Activated CD4-positive, alpha-beta T cell treated with anti-CD3 and anti-CD28 coated beads, Interleukin-2, Interleukin-4, amounts not matched to agents 100 ng/mL and 50 ng/mL, durations not matched to agents 16 hours and 8 hours (primary cell): ENCODE measurements at places on chromosomes 1 and 21.

DNA sequence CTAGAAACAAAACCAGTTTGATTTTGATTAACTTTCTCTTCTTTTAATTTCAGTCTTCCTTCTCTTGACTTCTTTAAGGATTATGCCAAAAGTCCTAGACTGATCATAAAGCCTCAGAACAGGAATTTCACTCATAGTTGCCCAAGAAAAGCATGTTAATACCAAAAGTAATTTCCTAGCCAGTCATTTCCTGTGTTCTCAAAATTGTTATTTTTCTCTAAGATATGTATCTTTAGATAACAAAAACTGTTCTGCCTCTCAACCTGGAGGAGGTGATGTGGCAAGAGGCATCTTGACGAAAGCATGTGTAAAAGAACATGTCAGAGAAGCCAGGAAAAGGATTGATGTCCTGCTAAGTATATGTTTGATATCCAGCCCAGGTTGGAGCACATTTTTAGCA is 78.0 kb upstream of the IPO9 start:
- peak; percentile 15 for DNase-seq

GRCh38 chr1:162689745-162690671 is 57.7 kb downstream of the DDR2 start:
- DNase-seq = no peak

- DNase-seq = no peak
Measured at GRCh38 chr1:231162297-231162969, 575 bp downstream of the TRIM67 start.

GRCh38 chr1:54053745-54054437 is 483 bp downstream of the TCEANC2 start:
- DNase-seq = peak; percentile 1

- no peak for DNase-seq
Measured at GRCh38 chr1:205313563-205314308, 7.8 kb downstream of the NUAK2 start.

DNA sequence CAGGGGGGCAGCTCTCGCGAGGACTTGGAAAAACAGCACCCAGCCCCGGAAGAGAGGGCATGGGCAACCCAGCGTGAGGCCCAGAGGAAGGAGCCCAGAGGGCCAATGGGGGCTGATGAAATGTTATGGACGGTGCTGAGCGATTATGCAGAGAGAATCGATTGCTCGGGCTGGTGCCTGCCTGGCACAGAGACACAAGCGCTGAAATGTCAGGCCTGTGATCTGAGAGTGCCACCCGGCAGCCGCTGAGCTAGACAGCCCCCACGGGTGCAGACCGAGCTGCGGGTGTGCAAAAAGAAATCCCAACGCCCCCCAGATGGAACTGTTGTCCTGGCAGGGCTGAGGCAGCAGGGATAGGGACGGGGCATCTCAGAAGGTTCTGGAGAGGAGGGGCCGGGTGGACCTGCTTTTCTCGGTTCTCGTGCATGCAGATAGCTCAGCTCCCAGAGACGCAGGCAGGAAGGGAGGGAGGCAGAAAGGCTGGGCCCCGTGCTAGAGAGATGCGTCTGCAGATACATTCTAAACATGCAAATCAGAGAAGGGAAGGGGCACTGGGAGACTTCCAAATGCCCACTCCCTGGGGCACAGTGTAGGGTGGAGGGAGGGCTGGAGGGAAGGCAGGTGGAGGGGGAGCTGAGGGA is 41.5 kb downstream of the TAS1R2 start:
- no peak for DNase-seq

DNA sequence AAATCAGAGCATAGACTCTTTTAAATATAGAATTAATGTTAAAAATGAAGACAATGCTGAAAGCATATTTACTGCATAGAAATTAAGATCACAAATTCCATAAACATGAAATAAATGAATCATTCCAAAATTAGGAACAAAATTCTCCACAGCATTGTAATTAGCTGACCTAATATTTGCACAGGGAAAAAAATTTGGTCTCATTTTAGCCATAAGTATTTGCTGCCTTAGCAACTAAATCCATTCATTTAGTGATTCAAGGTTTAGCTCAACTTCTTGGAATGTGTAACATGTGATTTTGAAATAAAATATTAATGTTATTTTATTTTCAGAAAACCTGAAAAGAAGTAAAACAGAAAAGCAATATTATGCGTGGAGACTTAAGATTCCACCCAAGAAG is 25.5 kb downstream of the ADAMTS5 start:
- no peak for DNase-seq

DNA sequence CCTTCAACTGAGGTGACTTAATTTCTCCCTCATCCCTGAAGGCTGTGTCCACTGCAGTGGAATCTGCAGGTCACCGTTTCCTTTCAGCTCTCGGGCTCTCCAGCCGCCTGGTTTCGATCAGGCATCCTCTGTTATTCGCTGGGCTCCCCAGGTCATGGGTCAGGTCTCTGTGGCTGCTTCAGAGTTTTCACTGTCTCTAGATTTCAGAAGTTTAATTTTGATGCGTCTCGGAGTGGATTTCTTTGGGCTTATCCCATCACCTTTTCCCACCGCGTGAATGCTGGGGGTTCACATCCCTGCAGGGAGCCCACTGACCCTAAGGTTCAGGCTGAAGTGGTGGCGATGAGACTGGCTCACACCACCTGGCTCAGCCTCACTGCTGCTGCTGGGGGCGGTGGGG is 3.3 kb downstream of the ACTRT2 start:
- no peak for DNase-seq

DNA sequence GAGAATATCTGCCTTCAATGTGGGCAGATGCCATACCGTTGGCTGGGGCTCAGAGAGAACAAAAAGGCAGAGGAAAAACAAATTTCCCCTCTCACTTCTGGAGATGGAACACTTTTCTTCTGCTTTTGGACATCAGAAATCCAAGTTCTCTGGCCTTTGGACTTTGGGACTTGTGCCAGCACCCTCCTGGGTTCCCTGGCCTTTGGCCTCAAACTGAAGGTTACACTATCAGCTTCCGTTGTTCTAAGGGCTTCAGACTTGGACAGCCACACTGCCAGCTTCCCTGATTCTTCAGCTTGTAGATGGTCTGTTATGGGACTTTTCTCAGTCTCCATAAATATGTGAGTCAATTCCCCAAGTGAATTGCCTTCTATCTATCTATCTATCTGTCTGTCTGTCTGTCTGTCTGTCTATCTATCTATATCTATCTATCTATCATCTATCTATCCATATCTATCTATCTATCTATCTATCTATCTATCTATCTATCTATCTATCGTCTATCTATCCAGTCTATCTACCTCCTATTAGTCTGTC is 778.1 kb upstream of the TMPRSS15 start:
- no peak for DNase-seq

DNA sequence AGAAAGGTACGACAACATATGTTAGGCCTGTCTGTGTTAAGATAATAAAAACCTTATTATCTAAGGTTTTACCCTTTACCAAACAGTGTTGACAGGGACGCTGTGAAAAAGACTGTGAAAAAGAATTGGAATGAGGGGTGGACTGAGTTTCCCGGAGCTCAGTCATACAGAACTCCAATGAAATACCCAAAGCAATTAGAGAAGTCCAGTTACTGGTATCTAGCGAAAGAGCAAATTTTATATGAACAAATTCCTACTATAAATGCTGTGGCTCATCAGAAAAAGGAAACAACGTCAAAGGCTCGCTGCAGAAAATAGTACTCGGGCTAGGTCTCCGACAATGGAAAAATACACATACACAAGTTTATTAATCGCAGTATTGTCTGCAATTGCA is 708 bp upstream of the RBBP5 start:
- no peak for DNase-seq

GRCh38 chr1:58722967-58723366 is 23.1 kb upstream of the MYSM1 start:
- no peak for DNase-seq

DNA sequence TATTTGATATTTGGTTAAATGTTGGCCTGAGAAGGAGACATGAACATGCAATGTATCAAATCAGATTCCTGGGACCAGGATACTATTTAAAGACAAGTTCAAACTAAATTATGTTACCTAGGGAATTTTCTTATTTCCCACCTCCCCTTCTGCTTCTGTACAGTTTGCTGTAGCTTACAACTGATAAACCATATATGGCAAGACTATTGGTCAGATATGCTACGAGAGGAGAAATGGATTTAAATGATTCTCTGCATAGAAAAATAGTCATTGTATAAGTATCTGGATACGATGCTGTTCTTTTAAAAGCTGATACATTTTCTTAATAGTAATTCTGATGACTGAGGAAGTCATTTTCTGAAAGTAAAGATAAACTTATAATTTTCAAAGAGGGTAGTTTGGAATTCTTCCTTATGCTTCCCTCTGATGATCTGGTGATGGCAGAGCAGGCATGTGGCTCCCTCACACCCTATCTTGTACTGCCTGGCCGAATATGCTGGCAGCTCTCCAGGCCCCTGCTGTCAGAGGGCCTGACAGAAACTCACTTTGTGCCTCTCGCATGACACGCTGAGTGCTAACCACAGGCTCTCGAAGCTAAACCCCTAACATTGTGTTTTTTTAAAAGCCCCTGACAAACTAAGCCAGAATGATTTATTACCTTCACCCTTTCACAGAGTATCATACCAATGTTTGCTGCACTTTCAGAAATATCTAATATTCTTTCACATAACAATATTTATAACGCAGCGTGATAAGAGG is 19.4 kb downstream of the RRP15 start:
- no peak for DNase-seq

DNA sequence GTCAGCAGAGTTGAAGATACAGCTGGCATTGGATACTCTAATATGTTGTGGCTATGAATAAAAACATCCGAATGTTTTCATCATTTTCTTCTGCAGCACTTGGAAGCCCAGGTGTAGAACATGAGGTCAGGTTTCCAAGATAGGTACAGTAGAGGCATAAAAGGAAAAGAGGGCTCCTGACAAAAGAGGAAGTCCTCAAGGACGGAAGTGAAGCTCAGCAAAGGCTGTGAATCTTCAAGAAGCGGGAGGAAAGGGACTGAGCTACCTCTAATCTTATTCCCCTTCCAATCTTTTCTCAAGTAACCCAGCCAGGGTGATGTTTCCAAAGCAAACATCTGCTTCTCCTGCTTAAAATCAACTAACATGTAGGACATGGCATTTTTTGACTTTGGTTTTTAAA is 4.4 kb upstream of the PIK3C2B start:
- no peak for DNase-seq

DNA sequence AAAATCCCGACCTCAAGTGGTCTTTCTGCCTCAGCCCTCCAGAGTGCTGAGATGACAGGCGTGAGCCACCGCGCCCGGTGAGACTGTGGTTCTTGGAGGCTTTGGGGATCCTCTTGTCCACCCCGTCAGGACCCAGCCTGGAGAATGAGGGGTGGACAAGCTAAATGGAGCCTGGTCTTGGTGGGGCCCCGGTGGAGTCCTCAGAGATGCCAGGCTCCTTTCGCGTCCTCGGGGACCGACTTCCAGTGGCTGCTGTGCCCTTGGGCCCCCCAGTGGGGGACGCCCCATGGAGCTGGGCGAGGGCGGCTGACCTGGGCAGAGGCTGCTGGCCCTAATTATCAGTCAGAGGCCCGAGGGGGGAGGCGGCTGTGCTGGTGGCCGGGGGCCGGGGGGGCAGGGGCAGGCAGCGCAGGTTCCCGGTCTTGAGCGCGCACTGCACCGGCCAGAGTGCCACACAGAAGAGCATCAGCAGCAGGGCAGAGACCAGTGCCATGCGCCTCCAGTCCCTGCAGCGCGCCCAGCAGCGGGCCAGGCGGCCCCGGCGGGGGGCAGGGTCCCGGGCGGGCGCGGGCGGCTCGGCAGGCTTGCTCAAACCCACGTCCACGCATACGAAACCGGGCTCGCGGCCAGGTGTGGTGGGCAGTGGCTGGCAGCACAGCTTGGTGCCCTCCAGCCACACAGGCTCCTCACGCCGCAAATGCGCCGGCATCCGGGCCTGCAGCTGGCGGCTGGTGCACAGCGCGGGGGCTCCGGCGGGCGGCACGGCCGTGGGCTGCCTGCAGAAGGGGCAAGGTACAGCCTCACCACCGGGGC is 2.4 kb downstream of the RNF223 start:
- DNase-seq = no peak

- DNase-seq = no peak
Measured at GRCh38 chr1:90716552-90717355, at the start of gene BARHL2. BARHL2 (minus strand) TSS chr1:90717302; CDS start chr1:90717195, 107 bp downstream.

DNA sequence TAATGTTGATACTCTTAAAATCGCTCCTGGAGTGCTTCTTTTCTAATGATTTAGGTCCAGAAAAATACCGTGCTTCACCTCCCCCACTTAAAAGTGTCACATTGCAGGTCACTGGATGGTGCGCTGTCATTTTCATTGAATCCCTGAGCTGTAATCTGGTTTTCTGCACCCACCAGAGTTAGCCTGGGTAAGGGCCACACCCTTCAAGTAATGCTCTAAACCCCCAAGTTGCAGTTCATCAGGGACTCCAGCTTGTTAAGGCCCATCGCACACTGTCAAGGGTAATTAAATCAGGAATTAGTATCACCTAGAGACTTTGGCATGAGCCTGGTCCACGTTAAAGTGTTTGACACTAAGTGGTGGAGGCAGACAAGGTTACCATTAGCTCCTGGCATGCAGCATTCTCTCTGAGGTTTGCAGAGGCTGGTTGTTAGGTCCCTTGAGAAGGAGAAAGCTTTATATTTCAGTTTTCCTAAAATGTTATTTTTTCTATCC is 34.0 kb downstream of the ASTN1 start:
- no peak for DNase-seq

DNA sequence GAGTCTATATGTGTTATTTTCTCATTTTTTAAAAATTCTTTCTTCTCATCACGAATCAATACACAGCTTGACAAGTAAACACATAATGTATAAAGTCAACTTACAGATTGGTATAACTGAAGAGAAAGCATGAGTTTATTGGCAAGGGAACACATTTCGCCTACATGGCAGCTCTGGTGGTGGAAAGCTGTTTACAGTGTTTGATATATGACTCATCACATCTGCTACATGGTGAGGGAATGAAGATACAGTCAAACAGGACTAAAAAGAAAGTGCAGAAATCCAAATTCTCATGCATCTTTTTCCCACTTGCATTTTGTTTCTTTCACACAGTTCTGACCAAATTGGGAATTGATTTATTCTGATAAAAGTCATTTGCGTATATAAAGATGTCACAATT is 122.2 kb upstream of the ADGRL4 start:
- DNase-seq = no peak

DNA sequence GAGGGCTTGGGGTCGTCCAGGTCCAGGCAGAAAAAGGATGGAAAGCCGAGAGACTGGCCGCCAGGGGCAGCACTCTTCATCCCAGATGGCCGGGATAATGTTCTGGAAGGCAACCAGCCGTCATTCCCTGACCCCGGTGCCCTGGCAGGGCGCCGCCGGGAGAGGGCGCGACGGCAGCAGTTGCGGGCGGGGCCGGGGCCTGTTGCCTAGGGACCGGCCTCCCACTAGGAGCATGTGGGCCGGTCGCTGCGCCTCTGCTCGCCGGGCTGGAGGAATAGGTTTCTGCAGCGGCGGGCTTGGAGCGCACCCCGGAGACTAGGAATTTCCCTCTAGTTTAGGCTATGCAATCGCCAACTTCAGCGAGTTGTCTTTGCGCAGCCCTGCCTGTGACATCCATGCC is 11.0 kb downstream of the DMRTB1 start:
- no peak for DNase-seq

GRCh38 chr21:34642211-34643075 is 26.4 kb upstream of the CLIC6 start:
- DNase-seq = no peak

GRCh38 chr1:172154551-172154950 is 265.9 kb upstream of the C1orf105 start:
- DNase-seq = peak; percentile 79
